Stimulated activated CD4-positive, alpha-beta T cell treated with anti-CD3 and anti-CD28 coated beads, Interleukin-2, amount 100 ng/mL, for 24 hours (primary cell): ENCODE measurements at places on chromosomes 2 and 18.

- no peak for DNase-seq
Measured at GRCh38 chr2:24739354-24740025, 53.7 kb downstream of the PTRHD1 start.

DNA sequence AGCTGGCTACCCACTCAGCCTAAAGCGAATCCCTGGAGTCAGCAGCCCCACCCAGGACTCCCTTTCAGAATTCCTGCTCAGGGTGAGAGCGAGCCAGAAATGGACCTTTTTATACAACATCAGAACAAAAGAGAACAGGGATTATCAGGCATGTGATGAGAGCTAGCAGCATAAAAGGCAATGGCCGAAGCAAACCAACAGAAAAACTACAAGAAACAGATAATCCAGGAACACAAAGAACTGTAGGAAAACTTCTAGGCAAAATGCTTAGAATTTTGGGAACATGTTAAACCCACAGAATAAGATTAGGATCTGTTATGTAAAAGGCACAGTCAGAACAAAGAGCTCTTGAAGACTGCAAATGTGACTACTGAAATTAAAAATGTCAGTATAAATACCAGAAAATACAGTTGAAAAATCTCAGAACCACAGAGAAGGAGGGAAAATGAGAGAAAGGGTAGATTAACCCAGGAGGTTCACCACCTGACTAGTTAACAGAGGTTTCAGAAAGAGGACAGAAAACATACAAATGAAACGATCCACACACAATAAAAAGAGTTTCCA is 31.3 kb downstream of the ITGA6 start:
- no peak for DNase-seq

DNA sequence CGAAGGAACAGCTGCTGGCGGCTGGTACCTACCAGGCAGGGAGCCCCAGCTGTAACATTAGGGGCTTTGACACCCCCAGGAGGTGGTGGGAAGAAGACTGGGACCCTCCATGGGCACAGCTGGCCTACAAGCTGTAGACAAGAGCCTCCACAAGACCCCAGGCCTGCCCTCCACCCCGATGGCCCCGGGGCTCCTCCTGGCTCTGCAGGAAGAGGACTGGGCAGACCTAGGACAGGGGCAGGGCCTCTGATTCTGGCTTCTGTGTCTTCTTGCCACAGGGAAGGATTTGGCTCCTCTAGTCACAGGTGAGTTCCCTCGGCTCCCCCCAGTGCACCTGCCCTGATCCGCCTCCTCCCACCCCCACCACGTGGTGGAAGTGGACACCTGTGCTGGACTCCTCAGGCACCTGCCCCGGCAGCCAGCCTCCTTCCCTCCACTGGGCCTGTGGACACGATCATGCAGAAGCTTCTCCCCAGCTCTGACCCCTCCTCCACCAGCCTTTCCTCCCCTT is 53.4 kb upstream of the ODC1 start:
- DNase-seq: no peak

DNA sequence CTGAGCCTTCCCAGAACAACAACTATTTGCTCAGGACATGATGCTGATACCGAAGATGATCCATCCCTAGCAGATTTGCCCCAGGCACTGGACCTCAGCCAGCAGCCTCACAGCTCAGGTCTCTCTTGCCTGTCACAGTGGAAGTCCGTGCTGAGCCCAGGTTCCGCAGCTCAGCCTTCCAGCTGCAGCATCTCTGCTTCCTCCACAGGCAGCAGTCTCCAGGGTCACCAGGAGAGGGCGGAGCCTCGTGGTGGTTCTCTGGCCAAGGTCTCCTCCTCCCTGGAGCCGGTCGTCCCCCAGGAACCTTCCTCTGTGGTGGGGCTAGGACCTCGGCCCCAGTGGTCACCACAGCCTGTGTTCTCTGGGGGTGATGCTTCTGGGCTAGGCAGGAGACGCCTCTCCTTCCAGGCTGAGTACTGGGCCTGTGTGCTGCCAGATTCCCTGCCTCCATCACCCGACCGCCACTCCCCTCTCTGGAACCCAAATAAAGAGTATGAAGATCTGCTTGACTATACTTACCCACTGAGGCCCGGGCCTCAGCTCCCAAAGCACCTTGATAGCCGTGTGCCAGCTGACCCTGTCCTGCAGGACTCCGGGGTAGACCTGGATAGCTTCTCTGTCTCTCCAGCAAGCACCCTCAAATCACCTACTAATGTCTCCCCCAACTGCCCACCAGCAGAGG is 15.4 kb downstream of the CEP68 start:
- no peak for DNase-seq

DNA sequence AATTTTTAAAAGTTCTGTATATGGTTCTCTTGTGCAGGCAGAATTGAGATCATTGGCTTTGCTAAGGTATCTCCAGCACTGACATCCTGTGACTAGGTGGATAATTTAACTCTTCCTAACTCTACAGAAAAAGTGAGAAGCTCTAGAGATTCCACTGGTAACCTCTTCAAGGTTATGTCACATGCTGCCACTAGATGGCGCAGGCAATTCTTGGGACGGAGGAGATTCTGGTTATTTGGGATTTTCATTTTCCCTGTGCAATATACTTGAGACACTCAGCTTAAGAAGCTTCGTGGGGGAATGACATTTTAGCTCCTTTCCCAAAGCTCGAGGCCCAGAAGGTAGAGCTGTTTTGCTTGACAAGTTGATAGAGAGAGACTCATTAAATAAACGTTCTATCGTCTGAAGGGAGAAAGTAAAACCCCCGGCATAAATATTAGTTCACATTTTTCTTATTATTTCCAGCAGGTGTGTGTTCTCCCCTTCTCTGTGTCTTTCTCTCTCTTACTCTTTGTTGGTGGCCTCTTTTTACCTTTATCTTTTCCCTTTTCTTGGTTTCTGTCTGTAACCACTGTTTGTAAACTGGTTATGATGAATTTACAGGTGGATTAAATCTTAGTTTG is 26.6 kb upstream of the LANCL1 start:
- DNase-seq: peak; percentile 30

GRCh38 chr2:24930768-24931167 is 10.7 kb upstream of the ADCY3 start:
- no peak for DNase-seq

DNA sequence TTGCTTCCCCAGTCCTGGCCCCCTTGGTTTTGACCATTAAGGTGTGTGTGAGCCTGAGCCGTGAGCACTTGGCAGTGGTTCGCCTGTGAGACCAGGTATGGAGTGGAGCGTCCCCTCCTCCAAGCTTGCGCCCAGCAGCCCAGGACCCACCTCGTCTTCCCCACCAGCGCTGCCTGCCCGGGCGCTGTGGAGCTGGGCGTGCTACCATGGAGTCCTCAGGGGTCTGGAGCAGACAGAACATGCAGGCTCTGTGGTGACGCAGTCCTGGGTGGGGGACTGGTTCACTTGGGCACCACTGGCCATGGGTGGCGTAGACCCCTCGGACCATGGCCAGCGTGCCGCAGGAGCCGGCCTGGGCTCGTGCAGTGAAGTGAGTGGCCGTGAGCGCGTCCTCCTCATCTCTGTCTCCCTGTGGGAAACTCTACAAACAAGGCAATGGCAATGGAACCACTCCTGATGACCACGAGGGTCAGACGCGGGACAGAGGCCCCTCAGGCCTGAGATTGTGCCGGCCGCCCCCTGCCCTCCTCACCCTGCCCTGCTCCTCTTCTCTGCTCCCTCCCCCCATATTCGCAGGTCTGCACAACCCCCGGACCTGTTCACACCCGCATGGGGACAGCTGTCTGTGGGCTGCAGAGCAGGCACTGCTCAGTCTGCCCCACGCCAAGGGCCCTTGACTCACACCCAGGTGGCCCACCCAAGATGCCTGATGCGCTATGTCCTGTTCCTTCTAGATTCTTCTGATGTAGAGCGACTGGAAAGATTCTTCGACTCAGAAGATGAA is 15.0 kb downstream of the DTYMK start:
- DNase-seq: no peak

DNA sequence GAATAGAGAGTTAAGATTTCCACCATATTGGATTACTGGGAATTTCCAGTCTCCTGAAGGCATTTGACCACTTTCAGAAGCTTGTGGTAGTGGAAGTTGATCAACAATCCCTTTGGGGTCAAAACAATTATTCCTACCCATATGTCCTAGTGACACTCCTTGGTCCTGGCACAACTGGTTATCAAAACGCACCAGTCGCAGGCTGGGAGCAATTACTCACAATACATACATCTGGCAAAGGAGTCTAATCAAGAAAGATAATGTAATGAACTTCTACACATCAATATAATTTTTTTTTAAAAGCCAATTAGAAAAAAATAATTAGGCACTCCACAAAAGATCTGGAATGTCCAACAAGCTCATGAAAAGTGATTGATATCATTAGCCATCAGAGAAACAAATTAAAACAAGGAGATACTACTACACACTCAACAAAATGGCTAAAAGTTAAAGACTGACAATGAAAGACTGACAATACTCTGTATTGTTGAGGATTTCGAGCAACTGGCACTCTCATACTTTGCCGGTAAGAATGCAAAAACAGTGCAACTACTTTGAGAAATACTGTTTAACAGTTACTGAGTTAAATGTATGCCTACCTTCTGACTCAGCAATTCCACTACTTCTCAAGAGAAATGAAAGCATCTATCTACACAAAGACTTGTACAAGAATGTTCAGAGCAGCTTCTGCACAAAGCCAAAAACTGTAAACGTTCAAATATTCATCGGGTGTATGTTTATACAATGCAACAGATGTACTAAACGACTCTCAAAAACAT is 2.0 kb downstream of the INO80C start:
- no peak for DNase-seq

- no peak for DNase-seq
Measured at GRCh38 chr18:9987931-9988330, 74.1 kb downstream of the VAPA start.

DNA sequence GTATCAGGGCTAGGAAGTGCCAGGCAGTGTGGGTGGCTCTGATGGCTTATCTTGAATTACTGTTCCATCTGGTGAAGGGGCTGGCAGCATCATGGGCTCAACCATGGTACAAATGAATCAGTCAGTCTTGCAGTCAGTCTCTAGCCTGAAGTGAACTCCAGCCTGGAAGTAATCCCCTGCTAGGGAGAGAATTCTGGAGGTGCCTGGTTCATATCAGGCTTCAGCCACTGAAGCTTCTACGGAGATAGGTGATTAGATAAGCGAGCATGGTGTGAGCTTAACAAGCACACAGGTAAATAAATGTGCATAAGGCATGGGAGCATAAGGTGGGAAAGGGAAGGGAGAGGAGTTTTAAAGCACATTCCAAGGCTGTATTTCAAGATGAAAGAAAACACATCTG is 541.7 kb downstream of the MBD2 start:
- DNase-seq: no peak

GRCh38 chr18:65659912-65660311 is 90.9 kb upstream of the CDH7 start:
- no peak for DNase-seq

DNA sequence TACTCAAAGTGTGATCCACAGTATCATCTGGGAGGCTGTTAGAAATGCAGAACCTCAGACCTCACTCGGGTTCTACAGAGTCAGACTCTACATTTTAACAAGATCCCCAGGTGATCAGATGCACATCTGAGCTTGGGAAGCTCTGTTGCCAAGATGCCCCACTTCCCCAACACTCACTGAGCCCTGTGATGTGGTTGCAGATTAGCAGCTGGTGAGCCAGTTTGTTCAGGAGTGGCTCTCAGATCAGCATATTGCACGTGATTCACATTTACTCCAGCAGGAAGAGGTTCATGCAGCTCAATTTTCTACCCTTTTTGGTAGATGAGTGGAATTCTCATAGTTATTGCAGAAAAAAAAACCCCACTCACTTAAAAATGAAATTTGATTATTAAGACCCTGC is 96.4 kb downstream of the VIT start:
- no peak for DNase-seq

DNA sequence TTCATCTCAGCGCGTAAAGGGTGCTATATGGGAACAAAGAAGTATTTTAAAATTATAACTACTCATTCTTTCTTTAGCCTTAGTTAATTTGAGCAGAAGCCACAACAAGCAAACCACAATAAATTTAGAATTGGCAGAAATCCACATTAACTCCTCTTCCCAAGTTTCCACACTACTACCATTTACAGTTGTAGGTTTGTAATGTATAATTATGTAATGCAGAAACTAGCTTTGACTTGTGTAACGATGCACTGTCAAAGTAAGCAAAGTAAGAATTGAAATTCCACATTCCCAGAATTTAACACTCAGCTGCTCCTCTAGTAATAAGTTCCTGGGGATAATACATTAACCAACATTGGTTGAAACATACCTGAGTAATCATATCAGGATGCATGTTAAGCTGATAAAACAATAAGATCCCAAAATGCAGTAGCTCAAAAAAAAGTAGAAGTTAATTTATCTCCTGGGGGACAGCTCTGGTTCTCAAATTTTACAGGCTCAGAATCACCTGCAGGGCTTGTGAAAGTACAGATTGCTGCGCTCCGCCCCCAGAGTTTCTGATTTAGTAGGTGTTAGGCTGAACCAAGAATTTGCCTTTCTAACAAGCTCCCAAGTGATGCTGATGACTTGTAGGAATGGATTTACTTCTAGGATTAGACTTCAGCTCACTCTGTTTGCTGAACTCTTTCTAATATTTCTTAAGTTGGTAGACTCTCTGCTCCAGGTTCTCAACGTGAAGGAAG is 9.9 kb downstream of the GRP start:
- DNase-seq: no peak

DNA sequence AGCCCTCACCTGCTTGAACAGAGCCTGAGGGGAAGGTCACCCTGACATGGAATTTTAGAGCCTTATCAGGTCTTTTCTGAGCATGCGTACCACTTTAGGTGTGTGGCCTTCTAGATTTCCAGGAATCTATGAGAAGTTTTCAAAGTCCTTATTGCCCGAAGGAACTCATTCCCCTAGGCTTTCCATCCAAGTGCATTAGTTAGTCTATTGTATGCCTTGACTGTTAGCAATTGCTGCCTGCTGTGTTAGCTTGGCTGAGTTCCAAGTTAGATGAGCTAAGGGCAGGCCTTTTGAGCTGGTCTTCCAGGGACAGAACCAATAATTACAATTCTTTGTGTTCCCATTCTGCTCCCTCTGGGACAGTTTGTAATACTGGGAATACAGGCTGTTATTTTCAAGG is 30.8 kb upstream of the PUM2 start:
- DNase-seq: no peak

DNA sequence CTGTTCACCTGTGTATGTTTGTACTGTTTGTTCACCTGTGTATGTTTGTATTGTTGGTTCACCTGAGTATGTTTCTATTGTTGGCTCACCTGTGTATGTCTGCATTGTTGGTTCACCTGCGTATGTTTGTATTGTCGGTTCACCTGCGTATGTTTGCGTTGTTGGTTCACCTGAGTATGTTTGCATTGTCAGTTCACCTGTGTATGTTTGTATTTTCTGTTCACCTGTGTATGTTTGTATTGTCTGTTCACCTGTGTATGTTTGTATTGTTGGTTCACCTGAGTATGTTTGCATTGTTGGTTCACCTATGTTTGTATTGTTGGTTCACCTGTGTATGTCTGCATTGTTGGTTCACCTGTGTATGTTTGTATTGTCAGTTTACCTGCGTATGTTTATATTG is 14.6 kb downstream of the ADI1 start:
- no peak for DNase-seq

DNA sequence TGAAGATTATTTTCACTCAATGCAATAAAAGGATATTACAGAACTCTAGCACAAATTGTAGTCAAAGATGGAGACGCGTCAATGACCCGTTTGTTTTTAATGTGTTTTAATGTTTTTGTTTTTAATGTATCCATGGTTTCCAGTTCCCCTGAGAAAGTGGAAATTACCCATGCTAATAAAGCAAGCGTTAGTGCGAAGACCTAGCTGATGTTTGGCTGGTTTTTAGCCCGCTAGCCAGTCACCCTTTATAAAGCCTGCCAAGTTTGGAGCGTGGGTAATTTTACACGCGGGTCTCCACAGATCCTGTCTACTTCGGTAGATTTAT is 430 bp upstream of the CHMP1B start:
- no peak for DNase-seq
